ENCODE measurements at places on chromosomes 7 and 10. TPM values are rescaled to one million over a fixed set of nuclear protein-coding genes. Genes with fewer than 3 reads are reported as not detected.

Gene HOXA5
- total RNA-seq, result 10.4 TPM

Gene CHN2
- 34.2 TPM for total RNA-seq

Gene TMEM168
- total RNA-seq, result 63.0 TPM

Gene KCNH2
- 17.7 TPM for total RNA-seq

Gene FRG2B
- total RNA-seq, result not detected

Gene TUBAL3
- not detected for total RNA-seq
